SW 1271 (cell line): ENCODE measurements at places on chromosomes 1 and 21.
A peak's percentile ranks its signal among the peaks of the same experiment; 100 is the strongest.

DNA sequence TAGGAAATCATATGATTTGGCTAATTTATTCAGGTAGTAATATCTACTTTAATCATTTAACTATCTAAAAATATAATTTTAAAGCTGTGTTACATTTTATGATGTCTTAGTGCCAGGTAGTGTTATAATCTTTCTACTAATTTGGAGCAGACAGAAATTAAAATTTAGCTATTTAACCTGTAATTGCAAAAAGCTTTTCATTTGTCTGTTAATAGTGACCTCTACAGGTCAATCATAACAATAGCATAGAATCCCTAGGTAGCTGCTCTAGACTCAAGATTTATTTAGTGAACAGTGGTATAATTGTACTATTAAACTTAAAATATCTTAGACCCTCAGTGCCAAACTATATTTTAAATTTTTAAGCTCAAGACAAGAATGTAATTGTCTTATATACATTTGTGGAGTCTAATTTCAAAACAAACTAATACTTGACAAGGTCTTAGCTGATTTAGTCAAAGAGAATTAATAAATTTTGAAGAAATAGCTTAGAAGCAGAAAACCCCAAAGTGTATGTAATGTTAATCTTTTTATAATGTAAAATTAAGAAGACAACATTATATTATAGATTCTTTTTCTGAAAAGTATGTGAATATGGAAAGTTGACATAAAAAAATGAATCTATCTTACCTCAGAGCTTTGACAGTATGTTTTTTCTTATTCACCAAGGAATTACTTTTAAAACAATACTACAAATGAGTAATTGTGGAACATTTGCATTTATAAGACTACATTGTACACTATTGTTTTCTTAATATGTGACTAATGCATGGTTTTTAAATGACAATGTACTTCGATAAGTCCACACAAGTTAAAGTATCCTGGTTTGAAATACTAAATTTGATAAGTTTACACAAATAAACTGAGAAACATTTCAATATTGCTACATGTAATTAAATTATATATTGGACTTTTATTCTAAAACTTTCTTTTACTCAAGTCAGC, 64.1 kb upstream of the RNPC3 start:
- peak; percentile 30 for DNase-seq

DNA sequence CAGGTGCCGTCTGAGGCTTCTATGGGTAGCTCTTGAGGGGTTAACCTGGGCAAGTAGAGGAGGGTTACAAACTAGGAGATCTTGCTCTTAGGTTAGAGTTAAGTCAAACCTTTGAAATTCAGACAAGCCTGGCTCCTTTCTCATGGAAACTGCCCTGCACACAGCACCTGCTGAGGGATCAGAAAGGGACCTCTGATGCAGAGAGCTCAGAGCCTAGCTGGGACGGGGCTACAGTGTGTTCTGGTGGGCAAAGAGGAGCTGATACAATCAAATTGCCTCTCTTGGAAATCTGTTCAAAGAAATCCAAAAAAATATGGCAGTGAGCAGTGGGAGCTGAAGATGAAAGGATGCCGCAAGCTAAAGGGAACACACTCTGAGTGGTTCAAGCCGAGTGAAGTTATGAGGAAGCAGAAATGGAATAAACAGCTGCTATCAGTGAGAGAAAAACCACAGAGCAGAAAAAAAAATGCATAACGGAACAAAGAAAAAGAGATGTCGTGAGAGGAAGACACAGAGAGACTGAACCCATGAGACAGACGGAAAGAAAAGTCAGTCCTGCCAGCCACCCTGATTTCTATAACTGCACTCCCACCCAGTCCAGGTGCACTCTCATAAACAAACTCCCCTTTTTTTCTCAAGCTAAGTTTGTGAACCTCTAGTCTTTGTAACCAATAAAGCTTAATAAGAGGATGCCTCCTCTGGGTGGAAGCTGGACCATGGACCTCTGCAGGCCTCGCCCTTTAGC, 26.6 kb downstream of the PAFAH2 start:
- no peak for DNase-seq

DNA sequence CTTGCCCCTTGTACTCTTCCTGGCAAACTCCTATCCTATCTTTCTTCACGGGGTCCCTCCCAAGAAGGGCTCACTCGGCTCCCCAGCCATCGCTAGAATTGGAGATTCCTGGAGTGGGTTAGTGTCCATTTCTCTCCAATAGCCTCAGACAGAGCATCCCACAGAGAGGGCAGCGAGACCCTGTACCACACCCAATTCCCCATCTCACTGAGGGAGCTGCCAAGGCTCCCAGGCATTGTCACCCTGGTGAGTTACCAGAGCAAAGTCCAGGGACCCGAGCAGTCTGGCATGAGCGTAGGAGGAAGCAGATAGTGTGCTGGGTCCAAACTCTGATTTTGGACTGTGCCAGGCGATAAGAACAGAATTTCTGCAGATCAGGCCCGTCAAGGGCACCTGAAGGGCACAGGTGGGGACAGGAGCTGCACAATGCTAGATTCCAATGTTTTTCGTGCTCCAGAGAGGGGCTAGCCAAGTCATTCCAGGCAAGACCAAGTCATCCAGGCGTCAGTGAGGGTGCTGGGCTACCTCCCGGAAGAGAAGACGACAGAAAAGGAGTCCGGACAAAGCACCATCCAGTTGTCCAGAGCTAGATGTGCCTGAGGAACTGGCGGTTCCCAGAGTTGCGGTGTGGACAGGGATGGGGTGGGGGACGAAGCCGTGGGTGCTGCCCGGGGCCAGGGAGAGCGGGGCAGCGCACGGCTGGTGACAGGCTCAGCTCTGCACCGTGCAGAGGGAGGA, 15.3 kb downstream of the AKR7A3 start:
- DNase-seq, result no peak

- no peak for DNase-seq
These were observed 264.7 kb downstream of the TRABD2B start for GRCh38 chr1:47732489-47732888.

- DNase-seq, result no peak
These were observed 360.7 kb downstream of the TBX15 start for GRCh38 chr1:118627435-118627834.

GRCh38 chr1:911875-912739, 11.6 kb upstream of the SAMD11 start:
- DNase-seq, result no peak

GRCh38 chr1:114558544-114558943, 22.9 kb downstream of the BCAS2 start:
- no peak for DNase-seq

DNA sequence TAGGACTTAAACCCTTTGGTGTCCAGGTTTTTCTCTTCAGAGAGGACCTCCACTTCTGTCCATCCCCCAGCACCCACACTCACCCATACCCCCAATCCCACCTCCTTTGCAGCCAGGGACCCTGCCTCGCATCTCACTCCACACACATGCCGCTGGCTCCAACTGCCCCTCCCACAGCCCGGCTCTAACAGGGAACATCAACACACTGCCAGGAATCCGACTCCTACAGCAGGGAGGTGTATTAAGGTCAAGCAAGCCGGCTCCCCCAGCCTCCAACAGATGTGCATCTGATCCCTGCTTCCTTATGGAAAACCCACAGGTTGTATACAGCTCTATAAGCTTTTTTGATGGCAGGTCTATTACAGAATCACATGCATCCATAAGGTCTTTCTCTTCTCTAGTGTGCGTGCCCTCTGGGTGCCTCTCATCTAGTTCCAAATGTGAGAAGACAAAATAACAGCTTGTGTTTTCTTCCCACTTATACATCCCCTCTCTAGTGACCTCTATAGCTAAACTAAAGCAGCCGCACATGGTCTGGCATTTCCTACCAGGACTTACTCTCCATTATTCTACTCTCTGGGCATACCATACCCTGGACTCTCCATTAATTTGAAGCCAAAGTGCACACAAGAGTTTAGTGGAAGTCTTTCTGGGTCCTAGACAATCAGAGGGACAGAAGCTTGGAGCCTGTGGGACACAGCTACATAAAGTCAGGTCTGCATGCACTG, 16.3 kb downstream of the PIK3C2B start:
- no peak for DNase-seq

DNA sequence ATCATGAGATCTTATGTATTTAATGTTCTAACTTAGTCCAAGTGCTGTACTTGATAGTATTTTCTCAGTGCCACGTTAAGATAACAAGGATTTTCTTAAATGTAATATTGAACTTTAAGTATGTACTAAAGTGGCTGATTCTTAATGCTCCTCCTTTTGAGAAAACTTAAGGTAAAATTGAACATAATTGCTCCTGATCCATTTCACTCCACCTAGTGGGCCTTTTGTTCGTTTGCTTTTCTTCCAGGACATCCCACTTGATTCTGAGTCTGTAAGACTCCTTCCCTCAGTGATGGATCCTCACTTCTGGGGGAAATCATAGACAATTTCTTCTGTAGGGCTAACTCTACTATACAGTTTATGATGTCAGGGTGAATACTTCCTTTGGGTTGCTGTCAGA, 173.1 kb downstream of the LMO4 start:
- DNase-seq, result no peak

DNA sequence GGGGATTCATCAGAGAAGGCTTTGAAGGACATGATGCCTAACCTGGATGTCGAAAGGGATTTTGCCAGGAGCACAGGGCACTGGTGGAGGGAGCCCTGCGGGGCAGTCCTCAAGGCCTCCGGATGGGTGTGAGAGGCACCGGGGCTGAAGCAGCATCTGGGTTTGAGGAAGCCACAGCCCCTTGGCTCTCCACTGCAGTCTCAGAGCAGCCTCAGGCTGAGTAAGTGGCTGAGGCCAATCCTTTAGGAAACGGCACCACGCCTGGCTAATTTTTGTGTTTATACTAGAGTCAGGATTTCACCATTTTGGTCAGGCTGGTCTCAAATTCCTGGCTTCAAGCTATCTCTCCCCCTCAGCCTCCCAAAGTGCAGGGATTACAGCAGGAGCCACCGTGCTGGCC, 12.0 kb downstream of the ERVH48-1 start:
- DNase-seq, result no peak

DNA sequence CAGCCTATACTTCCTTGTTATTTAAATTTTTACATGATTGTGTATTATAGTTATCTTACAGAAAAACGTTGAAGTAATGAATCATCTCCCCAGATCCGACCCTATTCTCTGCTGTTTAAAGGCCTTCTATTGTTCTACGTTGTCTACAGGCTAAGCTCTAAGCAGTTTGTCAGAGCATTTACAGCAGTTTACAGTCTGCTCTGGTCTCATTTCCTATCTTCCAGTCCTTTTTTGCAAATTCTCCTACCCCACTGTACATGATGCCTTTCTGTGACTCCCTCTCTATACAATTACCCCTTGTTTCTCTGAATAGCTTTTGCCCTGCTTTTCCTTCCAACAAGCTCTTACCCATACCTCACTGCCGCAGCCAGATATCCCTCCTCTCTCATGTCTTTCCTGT, 319.2 kb upstream of the FMN2 start:
- no peak for DNase-seq

DNA sequence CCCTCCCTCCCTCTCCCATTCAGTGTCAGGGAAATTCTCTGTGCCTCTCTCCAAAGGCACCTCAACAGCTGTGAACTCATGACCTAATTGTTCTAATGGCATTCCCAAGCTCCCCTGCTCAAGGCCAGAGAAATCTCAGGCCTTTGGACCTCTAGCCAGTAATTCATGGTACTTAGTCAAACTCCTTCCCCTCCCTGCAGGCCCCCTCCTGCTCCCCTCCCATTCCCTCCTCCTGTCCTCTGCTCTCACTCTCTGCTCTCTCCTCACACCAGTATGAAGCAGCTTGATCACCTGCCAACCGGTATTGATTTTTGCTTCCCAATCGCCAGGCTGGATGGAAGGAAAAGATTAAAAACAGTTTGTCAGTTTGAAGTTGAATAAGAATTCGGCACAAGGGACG, 370.5 kb upstream of the PBX1 start:
- no peak for DNase-seq

GRCh38 chr1:223203034-223203408, 60.0 kb upstream of the TLR5 start:
- DNase-seq, result no peak

- DNase-seq, result no peak
These were observed 114.7 kb upstream of the WNT4 start for GRCh38 chr1:22257290-22258275.

DNA sequence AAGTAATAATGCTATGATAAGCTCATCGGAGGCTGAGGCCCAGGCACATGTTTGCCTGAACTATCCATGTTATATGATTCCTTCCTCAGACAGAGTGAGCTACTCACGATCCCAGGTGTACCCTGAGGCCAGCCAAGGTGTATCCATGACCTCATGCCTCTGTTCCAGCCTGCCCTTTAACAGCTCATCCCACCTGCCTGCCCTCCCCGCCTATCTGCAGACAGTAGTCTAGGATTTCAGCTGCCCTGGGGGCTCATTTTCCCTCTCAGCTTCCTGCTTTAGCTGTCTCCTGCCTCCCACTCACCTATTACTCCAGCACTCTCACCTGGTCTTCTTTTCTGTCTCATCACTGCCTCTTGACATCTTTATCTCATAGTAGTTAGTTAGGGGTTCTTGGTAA, 1.9 kb upstream of the IL24 start:
- DNase-seq, result no peak

GRCh38 chr1:29878501-29878900, 642.2 kb downstream of the PTPRU start:
- no peak for DNase-seq

DNA sequence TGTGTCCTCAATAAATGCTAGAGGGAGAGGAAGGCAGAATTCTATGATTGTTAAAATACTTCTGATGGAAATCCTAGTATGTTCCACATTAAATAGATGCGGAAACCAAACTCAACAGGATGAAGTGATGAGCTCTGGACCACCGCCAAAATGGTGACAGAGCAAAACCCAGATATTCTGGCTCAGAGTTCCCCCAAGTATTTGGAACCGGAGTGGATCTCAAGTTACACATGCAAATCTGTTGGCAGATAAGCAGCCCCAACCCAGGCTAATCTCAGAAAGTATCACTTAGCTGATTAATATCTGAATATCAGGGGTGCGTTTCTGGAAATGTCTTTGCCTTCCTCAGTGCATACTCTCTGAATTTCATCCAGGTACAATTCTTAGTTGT, 17.4 kb upstream of the GRHL3 start:
- no peak for DNase-seq

DNA sequence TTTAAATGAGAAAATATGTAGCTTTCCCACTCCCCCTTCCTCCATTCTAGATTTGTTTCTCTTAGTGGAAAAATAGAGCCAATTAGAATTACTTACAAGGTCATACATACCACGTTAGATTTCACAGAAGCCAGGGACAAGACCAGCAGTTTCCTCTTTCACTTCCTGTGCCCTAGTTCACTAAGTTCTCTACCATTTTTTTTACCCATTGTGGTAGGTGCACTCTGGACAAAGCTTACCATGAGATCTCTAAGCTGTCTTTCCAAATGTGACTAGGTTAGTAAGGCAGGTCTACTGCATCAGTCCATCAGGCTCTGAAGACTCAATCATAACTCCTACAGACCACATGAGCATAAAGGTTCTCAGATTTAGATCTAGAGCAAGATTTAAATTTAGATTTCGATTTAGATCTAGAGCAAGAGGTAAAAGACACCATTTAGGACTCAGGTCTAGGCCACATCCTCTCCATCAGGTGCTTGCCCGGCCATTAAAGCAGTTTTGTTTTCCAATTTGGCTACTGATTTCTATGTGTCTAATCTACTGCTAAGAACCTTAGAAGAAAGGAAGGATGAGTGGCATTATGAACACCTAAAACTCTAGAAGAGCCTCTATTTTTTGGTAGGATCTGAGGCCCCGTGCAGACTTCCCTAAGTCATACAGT, 235.3 kb downstream of the FAF1 start:
- no peak for DNase-seq

GRCh38 chr1:53391296-53391695, 63.4 kb upstream of the LRP8 start:
- DNase-seq, result no peak

- DNase-seq, result no peak
These were observed 36.6 kb downstream of the KIAA0040 start for GRCh38 chr1:175155936-175156335.
